ENCODE measurements at places on chromosomes 12 and 14. TPM values are rescaled to one million over a fixed set of nuclear protein-coding genes. Genes with fewer than 3 reads are reported as not detected.
A peak's percentile ranks its signal among the peaks of the same experiment; 100 is the strongest.

DNA sequence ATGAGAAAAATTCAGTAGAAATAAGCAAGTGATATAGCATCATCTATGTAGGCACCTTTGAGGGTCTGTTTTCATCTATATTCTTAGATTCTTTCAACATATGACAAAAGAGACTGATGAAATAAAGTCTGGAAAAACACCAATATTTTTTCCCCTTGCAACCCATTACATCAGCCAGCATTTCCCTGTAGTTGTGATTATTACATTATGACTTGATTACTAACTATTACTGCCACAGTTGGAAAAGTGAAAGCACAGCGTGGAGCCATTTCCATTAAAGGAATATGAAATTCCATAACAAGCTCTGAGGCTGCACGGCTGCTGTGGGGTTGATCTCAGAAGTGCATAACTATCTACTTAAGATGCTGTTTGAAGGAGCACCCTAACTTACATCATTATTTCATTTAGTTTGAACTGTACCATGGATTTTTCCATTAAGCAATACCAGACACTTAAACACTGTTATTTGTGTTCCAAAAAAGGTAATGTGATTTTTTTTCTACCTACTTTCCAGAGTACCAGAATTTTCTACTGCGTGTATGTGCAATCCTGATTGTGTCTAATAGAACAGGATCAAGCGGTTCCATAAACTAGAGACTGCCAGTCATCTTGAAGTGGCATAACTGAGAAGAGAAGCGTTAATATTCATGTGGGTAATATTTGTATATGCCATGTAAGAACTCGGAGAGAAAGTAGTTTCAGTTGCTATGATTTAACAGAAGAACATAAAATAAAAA is 405.5 kb downstream of the MDGA2 start:
- DNase-seq, result peak; percentile 1

GRCh38 chr14:74495356-74495755 is 1.8 kb downstream of the ISCA2 start:
- peak; percentile 69 for DNase-seq

DNA sequence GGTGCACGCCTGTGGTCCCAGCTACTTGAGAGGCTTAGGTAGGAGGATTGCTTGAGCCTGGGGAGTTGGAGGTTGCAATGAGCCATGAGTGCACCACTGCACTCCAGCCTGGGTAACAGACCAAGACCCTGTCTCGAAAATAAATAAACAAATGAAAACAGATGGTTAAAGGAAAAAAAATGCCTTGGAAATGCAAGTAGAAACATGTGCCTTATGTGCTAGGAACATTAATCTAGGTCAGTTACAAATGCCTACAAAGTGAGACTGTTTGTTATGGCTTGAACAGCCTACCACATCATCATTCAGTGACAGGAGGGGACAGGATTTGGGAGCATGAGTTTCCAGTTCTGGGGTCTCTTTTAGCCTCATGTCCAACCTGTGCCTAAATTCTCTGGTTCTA is 52.4 kb upstream of the BCAT1 start:
- DNase-seq, result no peak

DNA sequence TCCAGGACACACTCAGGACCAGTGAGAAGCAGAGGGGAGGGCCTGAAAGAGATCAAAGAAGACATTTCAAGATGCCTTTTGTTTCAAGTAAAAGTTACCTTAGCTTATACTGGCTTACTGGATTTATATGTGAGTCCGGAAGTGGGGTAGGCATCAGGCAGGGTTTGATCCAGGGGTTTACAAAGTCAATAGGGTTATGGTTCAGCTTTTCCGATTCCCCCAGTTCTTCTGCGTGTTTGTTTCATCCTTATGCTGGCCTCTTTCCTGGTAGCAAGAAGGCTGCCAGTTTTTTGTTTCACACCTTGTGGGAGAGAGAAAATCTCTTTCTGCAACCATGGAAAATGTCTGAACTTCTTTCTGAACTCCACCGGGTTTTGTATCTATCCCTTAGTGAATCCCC is 126.3 kb downstream of the ESRRB start:
- DNase-seq, result no peak

- DNase-seq, result no peak
Observed at GRCh38 chr12:120988658-120989057, 10.3 kb downstream of the HNF1A start.

GRCh38 chr14:66965831-66966230 is 223.4 kb upstream of the GARIN2 start:
- DNase-seq, result peak; percentile 32

The TCL1B gene
- total RNA-seq, result not detected

The KRT8 gene
- total RNA-seq, result 57.0 TPM

DNA sequence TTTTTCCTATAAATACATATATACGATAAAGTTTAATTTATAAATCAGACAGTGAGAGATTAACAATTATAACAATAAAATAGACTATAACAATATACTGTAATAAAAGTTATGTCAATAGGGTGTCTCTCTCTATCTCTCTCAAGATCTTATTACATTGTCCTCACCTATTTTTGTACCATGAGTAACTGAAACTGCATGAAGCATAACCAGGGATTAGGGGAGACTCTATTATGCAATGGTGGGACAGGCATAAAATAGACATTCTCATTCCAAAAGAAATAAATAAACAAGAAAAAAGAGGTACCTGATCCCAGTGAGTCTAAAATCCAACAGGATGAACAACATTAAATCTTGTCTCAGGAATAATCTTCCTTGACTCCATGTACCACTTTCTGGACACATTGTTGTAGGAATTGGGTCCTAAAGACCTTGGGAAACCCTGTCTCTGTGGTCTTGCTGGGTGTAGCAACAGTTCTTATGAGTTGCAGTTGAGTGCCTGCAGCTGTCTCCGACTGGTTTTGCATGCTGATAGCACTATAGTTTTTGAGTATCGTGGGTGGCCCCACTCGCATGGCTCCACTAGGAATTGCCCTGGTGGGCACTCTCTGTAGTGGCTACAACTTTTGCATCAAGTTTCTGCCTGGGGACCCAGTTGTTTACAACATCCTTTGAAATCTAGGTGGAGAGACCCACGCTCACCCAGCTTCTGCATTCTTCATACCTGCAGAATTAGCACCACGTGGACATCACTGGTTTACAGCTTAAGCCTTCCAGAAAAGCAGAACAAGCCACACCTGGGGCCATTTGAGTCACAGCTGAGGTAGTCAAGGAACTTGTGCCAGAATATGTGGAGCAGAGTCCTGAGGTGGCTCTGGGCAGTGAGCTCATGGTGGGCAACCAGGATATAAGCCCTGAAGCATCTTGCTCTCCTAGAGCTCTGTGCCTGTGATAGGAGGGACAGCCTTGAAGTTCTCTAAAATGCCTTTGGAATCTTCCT is 204.7 kb downstream of the KITLG start:
- peak; percentile 49 for DNase-seq

The WSCD2 gene
- under 0.01 TPM for total RNA-seq

DNA sequence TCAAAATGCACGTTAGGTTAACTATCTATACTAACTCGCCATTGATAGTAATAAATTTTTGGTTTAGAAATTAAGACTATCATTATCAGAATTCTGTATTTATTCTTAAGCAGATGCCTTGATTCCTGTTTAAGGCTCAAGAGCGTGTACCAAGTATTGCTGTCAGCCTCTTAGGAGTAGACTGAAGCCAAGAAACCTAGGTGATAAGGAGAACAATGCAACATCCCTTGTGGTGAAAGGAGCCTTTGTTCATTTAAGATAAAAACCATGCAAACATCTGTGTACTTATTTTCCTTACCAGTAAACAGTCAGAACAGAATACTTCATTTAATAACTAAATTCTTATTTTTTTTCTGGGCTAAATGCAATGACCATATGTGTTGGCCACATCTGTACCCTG is 109.4 kb upstream of the NOVA1 start:
- DNase-seq, result no peak

DNA sequence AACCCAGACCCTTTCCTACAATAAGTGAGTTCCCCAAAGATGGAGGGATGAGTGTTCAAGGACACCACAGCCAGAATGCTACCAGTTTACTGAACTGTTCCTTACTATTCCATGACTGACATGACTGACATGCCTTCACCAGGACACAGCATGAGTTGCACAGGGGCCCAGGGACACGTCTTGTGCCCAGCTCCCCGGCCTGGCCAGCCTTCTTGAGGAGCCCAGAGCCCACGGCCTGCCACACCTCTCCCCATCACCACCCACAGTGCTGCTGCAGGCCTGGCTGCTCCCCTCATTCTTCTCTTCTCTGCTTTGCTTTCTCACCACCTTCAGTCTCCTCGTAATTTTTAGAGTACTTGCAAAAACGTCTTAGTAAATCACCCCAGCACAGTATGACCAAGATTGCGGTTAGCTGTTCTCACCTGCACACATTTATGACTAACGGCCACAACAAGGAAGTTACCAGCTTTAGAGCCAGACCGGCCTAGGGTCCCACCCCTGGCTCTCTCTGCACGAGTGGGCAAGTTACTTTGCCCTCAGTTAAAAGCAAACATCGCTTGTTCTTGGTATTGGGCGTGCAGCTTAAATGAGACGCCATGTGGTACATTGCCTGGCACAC is 18.5 kb downstream of the PPP2R5E start:
- no peak for DNase-seq

The MUCL1 gene
- not detected for total RNA-seq

The NUMB gene
- total RNA-seq, result 35.4 TPM

DNA sequence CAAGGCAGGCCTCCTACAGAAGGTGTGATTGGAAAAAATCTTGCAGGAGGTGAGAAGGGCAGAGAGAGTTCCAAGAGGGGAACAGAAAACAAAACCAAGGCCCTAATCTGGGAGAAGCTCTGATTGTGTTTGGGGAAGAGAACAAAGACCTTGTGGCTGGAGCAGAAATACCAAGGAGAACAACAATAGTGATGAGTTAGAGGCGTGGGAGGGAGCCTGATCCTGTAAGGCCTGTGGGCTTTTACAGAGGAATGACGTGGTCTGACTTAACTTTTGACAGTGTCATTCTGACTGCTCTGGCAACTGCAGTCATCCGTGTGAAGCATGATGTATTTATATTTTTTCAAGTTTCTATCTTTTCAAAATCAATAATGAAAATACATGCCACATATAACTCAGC is 200.6 kb downstream of the ANO4 start:
- DNase-seq, result peak; percentile 12

The CLEC6A gene
- total RNA-seq, result not detected

The KITLG gene
- total RNA-seq, result 13.8 TPM

DNA sequence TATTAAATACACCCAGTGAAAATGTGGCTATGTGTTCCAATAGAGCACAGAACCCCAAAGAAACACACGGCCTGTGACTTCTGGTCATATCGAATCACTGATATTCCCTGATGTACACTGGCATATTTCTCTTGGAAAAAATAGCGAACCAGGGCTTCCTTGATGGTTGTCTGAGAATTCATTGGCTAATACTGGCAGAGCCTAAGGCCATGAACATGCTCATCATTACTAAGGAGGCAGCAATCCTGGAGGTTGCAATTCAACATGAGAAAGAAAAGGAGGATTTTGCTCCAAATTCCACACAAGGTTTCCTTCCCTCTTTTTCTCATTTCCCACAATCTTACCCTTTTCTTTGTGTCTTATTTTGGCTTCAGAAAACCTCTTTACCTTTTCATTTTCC is 212.9 kb upstream of the HMGA2 start:
- DNase-seq, result no peak

GRCh38 chr14:26598081-26598671 is 343 bp upstream of the NOVA1 start:
- DNase-seq, result peak; percentile 79

DNA sequence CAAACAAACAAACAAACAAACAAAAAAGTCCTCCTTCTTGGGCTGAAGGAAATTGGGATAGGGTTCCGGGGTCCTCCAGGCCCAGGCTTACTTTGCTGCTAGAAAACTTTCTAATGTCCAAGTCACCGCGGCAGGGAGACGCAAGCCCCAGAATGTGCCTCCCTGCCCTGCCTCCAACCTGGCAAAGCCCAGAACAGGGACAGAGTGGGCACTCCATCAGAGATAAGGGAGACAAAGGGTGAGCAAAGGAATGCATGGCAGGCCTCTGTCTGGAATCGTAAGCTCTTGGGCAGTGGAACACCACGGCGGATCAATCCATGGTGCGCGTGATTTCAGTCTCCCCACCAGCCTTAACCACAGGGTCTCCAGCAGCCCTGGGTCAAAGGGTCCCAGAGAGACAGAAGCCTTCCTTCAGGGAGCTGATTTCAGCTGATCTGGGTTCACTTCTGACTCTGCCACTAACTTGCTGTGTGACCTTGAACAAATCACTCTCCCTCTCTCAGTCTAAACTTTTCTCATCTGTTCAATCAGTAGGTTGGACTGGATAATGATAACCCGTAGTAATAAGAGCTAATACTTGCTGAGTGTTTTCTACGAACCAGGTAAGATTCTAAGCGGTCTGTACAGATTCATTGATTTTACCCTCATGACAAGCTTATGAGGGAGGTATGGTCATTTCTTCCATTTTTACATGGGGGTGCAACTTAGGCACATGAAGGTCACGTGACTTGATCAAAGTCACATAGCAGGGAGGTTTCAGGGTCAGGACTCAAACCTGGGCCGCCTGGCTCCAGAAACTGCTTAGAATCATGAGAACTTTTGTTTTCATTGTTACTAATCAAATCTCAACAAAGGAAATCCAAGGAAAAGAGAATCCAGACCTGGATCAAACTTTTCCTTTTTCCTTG is 12.7 kb downstream of the RILPL1 start:
- DNase-seq, result no peak

The CYP46A1 gene
- under 0.01 TPM for total RNA-seq

GRCh38 chr14:32013083-32013482 is 64.0 kb upstream of the ARHGAP5 start:
- no peak for DNase-seq

DNA sequence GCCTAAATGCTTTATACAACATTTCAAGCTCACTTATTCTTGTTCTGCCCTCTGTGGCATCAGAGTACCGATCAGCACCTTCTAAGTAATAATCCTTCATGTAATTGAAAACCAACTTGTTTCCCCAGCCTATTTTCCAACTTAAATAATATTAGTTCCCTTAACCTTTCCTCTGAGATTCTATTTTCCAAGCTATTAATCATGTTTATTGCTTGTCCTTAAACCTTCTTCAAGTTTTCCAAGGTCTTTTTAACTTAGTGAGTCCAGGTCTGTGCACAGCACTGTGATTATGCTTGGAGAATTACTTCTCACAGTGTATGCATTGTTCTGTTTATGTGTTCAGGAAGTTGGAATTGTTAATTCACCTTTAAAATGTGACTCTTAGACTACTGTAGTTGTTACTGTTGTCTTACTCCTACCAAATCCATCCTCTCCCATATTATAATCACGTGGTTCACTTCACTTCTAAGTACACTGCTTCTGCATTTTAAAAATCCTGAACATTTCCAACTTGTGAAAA is 1039.3 kb upstream of the FOXG1 start:
- DNase-seq, result no peak

GRCh38 chr14:22650960-22651521 is 6.9 kb upstream of the OR6J1 start:
- DNase-seq, result peak; percentile 22

- peak; percentile 65 for DNase-seq
Observed at GRCh38 chr12:65720136-65721130, 103.8 kb upstream of the HMGA2 start.
